ENCODE measurements at places on chromosomes 4 and X.

GRCh38 chrX:38233891-38234667 lies 13.4 kb upstream of the SRPX start:
- no peak for DNase-seq

DNA sequence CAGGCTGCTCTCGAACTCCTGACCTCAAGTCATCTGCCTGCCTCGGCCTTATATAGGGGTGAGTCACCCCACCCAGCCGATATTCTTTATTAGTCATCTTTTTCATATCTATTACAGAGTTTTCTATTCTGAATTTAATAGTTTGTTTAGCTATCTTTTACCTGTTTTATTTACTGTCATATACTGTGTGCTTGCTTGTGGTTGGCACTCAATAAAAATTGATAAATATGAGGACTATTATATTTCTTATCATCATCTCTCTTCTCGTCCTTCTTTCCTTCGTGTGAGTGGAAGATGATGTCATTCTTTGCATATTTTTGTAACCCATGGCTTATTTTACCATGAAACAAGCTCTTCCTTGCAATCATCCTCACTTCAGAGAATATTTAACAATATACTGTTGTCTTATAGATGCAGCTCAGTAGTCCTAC lies 265.5 kb downstream of the ARHGAP24 start:
- DNase-seq = no peak

DNA sequence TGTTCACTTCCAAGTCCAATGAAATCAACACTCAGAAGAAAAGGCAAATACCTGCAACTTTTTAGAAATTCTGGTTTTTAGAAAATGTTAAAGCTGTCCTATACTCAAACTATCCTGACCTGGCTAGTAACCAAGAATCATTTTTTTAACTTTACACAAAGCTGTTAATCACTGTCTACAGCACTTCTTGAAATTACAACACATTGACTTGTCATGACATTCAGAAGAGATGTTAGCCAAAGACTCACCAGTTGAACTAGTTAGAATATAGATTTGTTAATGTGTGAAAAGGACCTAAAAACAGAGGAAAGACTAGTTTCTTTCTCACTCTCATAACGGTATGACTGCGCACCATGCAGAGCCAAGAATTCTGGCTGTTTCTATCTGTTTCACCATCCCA lies 98.8 kb downstream of the COX18 start:
- DNase-seq = no peak

GRCh38 chr4:175297965-175298565 lies 379.9 kb downstream of the ADAM29 start:
- no peak for DNase-seq

DNA sequence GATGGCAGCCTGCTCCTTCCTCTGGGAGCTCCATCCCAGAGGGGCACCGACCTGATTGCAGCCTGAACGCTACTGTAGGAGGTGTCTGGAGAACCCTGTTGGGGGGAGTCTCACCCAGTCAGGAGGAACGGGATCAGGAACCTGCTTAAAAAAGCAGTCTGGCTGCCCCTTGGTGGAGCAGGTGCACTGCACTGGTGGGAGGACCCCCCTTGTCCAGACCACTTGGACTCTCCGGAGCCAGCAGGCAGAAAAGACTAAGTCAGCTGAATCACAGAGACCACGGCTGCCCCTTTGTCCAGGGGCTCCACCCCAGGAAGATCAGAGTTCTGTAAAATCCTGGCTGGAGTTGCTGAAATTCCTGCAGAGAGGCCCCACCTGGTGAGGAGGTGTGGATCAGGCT lies 67.3 kb upstream of the MAGEB18 start:
- DNase-seq = no peak

GRCh38 chr4:94365304-94365703 lies 22.7 kb upstream of the HPGDS start:
- DNase-seq = no peak

GRCh38 chrX:47807548-47807947 lies 29.2 kb upstream of the ZNF81 start:
- DNase-seq = no peak

- no peak for DNase-seq
Measured at GRCh38 chr4:76624241-76624681, 189.2 kb downstream of the SHROOM3 start.

GRCh38 chr4:105122350-105122749 lies 24.3 kb upstream of the TET2 start:
- DNase-seq = no peak

All from NCI-H2029 (cell line).